Activated T-cell treated with anti-CD3 and anti-CD28 coated beads, Interleukin-2, amount 50 U/mL, for 48 hours (primary cell): ENCODE measurements at places on chromosomes 4 and X.

GRCh38 chrX:79288733-79289132 lies 78.4 kb downstream of the ITM2A start:
- DNase-seq = no peak

GRCh38 chr4:94976371-94977011 lies 218.7 kb downstream of the BMPR1B start:
- no peak for DNase-seq

DNA sequence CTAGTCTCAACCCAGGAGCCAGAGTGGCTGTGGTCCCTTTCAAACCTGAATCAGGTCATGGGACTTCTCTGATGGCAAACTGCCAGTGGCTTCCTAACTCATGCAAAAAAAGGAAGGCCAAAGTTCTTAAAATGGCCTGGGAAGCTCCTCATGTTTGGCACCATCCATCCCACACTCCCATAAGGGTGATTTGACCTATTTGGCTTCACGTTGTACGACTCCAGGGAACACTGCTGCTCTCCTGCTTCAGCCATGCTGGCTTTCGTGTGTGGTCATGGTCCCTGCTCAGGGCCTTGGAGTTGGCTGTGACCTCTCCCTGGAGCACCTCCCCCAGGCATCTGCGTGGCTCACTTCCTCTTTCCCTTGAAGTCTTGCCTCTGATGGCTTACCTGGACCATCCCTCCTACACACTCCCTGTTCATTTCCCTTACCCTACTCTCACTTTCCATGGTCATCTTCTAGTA lies 12.8 kb upstream of the TMSB4X start:
- DNase-seq = no peak

GRCh38 chrX:118631586-118631985 lies 95.8 kb upstream of the IL13RA1 start:
- no peak for DNase-seq

- DNase-seq = no peak
These were observed 14.0 kb upstream of the TAPT1 start for GRCh38 chr4:16240300-16240699.

GRCh38 chrX:86148594-86148993 lies 343 bp downstream of the DACH2 start:
- no peak for DNase-seq

- DNase-seq = no peak
These were observed 4.2 kb upstream of the PPARGC1A start for GRCh38 chr4:23894021-23894420.

GRCh38 chrX:103791228-103791627 lies 14.6 kb downstream of the PLP1 start:
- no peak for DNase-seq

GRCh38 chrX:34813618-34814017 lies 129.0 kb upstream of the FAM47B start:
- no peak for DNase-seq

GRCh38 chr4:159142241-159142640 lies 39.4 kb downstream of the RAPGEF2 start:
- DNase-seq = no peak

GRCh38 chrX:29461039-29461438 lies 754.3 kb upstream of the MAGEB2 start:
- DNase-seq = no peak

GRCh38 chrX:1419545-1420355 lies 27.8 kb upstream of the SLC25A6 start:
- DNase-seq = no peak

DNA sequence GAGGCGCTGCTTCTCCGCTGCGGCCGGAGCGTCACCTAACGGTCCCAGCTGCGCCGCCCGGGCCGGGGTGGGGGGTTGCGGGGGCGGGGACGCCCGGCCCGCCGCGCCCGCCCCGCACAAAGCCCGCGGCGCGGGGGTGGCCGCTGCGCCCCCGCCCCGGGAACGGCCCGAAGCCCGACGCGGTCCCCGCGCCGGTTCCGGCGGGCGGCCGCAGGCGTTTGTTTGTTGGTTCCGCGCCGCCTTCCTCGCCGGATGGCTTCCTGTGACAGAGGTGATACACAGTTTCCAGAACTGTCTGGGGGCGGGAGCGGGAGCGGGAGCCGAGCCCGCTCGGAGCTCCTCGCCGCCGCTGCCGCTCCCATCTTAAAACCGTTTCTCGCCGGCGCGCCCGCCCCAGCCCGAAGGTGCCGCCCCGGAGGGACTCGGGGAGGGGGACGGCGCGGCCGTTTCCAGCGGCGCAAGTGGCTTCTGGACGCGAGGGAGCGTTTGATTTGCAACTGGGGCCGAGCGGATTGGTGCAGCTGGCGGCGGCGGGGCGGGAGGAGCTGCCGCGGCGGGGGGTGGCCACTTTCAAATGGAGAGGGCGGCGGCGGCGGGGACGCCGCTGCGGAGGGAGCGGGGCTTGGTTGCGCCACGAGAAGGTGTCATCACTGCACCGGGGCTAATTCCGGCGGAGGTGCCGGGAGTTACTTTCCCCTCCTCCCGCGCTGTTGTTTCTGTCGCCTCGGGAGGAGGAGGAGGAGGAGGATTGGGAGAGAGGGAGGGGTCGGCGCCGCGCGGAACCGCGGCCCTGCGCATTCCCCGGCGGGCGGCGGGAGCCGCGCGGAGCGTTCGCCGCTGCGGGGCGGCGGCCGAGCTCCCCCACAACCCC lies 2.3 kb downstream of the JADE1 start:
- peak; percentile 87 for DNase-seq

- no peak for DNase-seq
These were observed 398.2 kb upstream of the DIPK2B start for GRCh38 chrX:45598861-45599260.

DNA sequence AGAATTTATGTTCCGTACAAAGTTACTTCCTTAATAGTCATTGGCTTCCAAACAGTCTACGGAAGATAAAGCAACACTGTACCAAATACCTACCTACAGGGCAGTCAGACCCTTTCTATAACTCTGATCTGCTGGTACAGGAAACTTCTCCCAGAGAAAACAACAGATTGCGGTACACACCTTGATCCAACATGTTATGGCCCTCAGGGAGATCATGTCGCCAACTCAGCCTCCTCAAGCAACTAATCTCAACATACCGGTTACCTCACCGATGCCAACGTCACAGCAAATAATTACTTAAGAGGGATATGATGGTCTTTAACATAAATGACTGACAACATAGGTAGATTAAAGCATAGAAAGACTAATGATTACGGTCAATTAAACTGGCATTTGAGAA lies 70.4 kb downstream of the RFC1 start:
- DNase-seq = no peak

DNA sequence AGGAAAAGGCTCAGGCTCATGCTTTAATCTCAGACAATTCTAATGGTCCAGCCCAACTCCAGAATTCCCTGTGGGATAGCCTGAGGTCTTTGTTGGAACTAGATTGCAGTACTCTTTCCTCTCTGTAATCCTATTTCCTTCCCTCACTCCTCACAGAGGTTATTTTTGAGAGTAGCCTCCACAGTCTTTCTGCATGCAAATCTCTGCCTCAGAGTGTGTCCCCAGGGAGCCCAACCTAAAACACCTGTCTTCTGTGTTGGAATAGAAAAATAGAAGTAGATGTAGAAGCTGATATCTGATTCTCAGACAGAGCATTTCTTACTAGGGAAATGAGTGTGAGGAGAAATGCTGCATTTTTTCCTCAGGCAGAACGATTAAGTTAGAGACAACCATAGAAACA lies 915.5 kb upstream of the EPHA5 start:
- DNase-seq = no peak

- no peak for DNase-seq
These were observed 20.2 kb downstream of the OFD1 start for GRCh38 chrX:13754765-13755164.

- DNase-seq = no peak
These were observed 37.2 kb downstream of the IDS start for GRCh38 chrX:149467920-149468319.

DNA sequence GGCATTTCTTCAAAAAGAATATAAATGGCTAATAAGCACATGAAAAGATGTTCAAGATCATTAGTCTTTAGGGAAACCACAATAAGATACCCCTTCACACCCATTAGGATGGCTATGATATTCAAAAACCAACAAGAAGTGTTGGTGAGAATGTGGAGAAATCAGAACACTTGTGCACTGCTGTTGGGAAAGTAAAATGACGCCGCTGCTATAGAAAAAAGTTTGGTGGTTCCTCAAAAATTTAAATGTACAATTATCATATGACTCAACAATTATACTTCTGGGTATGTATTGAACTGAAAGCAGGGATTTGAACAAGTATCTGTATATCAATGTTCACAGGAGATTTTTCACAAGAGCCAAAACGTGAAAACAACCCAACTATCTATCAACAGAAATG lies 29.4 kb upstream of the NEUROG2 start:
- no peak for DNase-seq

DNA sequence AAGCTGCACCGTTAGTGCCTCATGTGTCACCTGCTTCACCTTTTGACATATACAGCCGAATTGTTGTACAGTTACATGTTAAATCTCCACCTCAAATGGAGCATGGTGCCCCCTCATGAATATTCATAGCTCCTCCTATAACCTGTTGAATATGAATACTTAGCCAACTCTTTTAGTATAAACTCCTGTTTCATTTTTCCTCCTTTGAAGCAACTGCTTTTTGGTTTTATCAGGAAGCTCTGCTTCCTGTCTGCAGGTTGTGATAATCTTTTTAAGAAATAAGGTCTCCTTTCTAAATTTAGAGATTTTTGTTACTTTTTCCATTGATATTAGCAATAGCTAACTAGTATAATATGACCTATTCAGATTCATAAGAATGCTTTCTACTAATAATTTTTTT lies 1429.2 kb upstream of the AGA start:
- DNase-seq = no peak

DNA sequence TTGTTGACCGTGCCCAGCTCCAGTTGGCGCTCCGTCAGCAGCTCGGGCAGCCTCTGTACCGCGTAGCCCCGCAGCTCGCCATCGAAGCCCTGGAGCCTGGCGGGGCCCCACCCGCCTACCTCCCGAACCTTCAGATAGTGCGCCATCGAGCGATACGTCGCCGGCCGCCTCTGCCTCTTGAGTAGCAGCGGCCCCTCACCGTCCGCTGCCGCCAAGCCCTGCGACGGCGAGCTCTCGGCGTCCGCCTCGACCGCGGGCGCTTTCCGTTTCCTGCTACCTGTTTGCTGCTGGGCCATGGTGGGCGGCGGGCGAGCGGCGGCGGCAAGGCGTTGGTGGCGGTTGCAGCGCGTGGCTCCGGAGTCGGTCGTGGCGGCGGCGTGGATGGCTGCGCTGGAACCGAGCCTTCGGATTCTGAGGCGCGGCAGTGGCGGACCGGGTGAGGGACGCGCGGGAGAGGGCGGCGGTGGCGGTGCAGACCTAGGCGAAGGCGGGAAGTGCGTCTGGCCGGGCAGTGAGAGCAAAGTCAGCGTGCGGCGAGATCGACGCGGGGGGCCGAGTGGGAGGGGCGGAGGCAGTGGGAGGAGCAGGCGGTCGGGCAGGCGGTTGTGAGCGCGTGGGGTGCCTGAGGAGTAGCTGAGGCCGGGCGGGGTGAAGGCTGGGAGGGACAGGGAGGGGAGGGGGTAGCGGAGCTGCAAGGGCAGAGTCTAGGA lies at the start of gene DCAF12L1:
DCAF12L1 (minus strand) TSS at position 502 of the 710 bp plus-strand sequence; CDS start at position 296, 206 bp downstream.
- DNase-seq = no peak

DNA sequence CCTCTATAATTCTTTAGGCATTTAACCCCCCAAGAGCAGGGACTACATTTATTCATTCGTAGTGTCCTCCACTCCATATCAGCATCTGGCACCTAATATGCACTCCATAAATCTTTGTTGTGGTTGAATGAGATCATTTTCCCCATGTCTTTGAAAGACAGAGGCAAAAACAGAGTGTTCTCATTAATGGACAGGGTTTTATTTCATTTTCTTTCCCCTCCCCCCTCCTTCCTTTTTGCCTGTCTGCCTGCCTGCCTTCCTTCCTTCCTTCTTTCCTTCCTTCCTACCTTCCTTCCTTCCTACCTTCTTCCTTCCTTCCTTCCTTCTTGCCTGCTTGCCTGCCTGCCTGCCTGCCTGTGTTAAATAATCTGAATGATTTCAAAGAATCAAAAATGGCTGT lies 83.2 kb downstream of the SHROOM3 start:
- no peak for DNase-seq

DNA sequence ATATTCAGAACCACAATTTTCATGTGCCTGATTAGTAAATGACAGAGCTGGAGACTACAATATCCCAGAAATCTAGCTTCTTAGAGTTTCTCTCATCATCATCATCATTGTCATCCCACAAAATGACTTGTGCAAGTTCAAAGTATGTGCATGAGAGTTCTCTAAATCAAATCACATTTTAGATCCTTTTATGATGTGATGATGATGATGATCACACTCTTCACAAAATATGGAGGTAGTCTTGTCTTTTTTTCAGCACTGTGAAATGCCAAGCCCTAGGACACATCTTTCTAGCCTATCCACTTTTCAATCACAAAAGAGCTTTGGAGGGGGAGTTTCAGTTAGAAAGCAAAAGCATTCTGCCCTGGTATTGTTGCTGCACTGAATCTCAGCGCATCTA lies 7.4 kb downstream of the MBNL3 start:
- no peak for DNase-seq

DNA sequence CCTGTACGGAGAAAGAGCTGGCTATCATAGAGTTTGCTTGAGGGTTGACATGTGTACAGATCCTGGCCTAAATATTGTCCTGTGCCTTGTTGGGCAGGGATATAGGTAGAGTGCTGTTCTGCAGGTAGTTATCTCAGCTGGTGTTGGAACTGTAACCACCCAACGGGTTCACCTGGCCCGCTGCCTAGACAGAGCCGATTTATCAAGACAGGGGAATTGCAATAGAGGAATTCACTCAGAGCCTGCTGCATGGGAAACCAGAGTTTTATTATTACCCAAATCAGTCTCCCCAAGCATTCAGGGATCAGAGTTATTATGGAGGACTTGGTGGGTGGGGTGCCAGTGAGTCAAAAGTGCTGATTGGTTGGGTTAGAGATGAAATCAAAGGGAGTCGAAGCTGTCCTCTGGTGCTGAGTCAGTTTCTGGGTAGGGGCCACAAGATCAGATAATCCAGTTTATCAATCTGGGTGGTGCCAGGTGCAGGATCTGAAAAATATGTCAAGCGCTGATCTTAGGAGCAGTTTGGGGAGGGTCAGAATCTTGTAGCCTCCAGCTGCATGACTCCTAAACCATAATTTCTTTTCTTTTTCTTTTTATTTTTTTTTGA lies 42.5 kb upstream of the XIAP start:
- no peak for DNase-seq

DNA sequence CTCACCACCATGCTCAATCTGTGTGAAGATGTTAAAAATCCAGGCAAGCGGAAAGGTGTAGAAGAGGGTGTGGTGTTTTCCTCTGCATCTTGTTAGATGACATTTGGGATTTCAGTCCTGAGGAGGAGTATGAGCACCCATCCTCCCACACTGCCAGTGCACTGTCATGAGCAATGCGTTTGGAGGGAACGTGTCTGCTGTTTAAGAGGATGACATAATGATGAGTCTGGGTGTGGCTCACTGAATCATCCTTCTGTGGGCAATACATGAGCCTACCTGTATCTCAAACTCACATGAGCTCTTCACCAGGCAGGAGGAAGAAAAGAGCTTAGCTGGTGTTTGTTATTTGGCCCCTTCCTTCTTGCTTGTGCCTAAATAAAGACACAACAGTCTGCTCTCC lies 67.9 kb upstream of the ARX start:
- no peak for DNase-seq

DNA sequence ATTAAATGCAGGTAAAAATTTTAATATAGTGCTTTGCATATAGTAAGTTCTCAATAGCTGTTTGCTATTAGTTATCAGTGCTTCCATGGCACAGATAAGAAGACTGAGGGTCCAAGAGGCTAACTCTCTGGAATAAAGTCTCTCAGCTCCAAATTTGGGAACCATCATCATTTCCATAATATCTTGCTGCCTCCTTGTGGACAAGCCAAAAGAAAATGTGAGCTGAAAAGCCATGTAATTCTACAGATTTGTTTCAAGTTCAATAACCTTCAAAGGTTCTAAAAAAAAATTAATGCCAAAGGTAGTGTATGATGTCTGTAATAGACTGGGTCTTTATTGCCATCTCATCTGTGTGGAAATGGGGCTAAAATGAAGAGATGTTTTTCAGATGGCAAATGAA lies 136.9 kb upstream of the VCX start:
- no peak for DNase-seq
